ENCODE measurements at places on chromosomes 4 and X.

DNA sequence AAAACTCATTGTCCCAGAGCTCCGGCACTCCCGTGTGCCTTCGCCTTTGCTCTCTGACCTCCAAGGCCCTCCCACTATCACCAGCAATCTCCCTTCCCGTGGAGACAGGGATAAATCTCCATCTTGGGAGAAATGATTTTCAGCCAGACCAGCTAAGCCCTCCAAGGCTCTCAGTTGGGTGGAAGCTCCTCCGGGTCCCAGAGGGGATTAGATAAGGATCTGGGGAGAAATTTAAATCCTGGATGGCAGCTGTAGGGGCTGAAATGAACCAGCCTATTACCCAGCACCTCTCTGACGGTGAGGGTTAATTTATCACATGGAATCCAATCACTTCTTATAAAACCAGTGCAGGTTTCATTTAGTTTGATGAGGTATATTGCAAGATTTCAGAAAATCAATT is 366.2 kb downstream of the FBXW7 start:
- no peak for DNase-seq

DNA sequence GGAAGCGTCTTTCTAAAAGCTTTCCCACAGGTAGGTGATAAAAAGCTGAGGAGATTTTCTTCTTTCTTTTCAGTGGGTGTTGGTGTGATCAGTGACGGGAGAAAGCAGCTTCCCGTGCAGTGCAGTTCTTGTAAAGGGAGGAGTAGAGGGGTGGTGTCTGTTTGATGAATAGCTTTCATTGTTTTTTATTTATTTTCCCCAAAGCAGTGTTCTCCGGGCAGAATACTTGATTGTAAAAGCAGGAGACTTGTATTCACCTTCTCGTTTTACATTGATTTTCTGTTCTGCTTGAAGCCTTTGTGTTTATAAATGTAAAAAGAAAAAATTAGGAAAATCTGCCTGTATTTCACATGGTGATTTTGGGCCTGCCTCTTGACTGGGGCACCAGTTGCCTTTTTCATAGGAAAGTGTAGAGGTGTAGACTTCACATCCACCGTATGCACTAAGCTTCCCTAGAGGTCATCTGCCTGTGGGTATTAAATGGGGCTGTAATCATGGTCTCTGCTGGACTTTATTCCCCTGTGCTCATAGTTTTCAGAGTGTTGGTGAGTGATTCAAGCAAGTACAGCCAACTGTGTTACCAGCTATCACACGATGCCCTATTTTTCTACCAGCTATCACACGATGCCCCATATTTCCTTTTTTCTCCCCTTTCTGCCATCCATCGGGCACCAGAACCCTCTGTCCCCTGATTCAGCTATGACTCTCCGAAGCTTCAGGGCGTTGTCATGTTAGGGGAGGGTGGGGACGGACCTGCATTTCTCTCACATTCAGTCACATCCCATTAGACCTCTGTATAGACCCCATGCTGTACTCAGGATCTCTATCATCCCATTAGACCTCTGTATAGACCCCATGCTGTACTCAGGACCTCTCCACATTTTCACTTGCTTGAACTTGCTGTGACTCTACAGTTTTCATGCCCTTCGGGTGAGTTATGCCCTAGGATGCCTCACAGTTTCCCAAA is 526.5 kb downstream of the TRIML1 start:
- DNase-seq, result no peak

GRCh38 chr4:79679859-79680258 is 271.8 kb upstream of the GK2 start:
- DNase-seq, result no peak

GRCh38 chr4:99185581-99185980 is 33.5 kb downstream of the ADH6 start:
- DNase-seq, result no peak

DNA sequence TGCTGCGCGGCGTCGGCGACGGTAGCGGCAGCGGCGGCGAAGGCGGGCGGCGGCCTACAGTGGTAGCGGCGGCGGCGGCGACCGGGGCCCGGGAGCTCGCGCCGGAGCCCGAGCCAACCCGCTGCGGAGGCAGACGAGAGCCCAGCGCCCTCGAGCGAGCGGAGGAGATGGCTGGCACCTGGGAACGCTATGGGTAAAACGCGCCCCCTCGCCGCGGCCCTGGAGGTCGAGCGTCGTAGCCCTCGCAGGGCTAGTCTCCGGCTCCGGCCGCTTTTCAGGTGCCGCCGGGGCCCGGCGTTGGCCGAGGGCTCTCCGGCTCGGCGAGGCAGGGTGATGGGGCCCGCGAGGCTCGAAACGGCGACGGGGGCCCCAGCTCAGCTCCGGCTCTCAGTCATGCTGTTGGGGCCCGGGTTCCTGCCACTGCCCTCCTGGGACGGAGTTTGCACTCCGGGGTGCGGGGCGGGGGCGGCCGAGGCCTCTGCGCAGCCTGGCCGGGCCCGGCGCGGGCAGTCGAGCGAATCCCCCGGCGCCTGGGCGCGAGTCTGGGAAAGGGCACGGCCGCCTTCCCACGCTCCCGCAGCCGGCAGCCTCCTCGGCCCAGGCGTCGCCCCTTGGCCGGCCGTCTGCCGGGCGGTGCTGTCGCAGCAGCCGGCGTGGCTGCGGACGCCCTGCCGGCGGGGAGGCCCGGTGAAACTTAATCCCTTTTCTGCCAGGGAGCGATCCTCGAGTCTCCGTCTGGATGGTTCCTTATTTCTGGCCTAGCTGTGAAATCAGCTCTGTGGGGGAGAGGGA is 768 bp downstream of the MID2 start:
- DNase-seq, result peak; percentile 21

DNA sequence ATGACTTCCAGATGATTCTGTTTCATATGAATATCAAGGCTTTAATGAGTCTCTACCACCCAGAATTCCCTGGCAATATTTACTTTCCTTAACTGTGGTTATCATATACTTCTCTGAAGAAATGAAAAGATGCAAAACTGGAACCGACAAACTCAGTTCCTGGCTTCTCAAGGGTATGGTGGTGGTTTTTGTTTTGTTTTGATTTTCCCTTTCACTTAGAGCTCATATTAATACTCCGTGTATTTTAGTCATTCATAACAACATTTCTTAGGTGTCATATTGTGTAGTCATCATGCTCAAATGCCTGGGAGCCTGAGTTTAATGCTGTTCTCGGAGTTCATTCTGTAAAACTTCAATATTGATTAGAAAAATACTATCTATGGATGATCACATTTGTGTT is 665 bp downstream of the TRPC5OS start:
- no peak for DNase-seq

GRCh38 chrX:69218407-69218997 is 53.2 kb upstream of the PJA1 start:
- no peak for DNase-seq
